COR-L47 (cell line): ENCODE measurements at places on chromosomes 5 and 9.

GRCh38 chr5:174426388-174426787, 298.0 kb upstream of the MSX2 start:
- DNase-seq = peak; percentile 73

DNA sequence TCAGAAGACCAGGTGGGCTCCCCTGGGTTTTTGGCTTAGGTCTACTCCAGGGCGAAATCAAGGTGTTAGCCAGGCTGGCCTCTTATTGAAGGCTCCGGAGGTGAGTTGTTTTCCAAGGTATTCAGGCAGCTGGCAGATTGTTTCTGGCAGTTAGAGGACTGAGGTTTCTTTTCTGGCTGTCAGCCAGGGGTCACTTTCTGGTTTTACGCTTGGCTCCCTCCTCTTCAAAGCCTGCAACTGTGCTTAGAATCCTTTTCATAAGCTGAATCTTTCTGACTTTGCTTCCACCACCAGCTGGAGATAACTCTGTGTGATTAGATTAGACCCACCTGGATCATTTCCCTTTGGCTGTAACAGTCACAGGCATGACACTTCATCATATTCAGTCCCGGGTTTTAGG, 24.6 kb downstream of the RFK start:
- DNase-seq = peak; percentile 96

DNA sequence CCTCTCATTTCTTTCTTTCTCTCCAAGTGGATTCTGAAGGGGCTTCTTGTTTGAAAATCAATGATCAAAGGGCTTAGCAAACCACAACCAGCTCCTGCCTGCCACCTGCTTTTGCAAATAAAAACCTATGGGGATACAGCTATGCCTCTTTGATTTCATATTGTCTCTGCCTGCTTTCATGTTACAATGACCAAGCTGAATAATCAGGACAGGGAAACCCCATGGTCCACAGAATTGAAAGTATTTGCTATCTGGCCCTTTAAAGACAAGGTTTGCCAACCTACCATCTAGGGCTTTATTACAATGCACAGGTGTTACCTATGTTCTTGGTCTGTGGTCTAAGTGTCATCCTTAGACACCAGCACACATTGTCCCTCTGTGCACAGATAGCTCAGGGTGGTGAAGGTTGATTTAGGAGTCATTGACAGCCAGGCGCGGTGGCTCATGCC, 28.8 kb upstream of the PLIN2 start:
- DNase-seq = no peak

DNA sequence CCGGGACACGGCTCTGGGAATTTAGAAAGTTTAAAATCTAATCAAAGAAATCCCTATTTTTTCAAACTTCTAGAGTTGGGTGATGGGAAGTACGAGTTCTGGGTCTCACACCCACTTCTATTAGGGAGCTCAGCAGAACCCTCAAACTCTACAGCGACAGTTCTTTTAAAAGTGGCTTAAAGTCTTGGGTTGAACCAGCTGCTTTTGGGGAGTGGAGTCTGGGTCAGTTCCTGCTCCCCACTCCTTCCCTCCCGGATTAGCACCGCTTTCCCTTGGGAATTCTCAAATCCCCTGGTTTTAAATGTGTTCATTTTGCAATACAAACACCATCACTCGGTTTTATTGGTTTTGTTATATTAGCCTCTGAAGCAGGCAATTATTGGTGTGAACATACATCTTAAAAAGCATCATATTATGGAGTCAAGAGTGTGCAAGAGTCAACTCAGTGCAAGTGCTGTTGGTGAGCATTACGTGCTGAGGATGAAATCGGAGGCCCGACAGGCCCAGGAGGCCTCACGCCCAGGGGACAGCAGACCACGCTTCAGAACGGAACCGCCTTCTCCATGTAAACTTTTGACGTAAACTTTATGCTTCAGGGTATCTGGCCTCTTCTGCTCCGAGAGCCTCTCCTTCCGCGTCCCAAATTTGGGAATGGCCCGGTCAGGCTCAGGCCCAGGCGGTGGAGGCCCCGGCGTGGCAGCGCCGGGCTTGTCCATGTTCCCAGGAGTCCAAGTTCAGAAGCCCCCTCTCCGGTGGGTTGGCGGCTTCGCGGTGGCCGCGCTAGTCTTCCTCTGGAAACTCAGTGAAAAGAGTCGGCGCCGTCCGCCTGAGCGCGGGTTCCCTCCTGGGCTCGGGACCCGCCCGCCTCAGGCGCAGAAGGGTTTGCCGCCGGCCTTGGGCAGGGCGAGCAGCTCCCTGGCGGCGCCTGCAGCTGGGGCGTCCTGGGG, 5.3 kb downstream of the IRX4 start:
- no peak for DNase-seq

DNA sequence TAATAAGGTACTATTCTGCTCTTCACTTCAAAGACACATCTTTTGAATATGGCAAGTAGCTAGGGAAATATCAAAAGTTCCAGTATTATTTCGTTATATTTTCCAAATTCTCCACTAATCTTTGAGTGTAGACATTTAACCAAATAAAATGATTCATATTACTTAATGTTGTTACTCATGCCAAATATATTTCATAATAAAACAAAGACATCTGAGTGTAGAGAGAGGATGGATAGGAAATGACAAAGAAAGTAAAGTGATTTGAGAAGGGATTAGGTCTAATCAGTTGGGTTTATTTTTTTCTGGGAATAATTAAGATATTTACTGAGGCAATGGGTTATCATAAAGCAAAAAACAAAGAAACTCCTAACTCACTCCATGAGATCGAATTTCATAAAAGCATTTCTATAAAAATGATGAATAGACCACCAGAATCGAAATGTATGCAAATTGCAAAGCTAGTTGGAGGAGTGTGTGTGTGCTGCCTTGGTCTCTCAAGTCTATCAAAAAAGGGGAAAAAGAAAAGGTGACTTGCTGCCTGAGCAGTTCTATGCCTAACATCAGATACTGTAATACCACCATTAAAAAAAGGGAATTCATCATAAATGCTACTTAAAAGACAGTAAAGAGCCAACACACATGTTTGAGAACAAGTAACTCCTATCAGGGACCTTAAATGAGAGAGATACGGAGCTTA, 255.5 kb downstream of the PDE4D start:
- DNase-seq = no peak

GRCh38 chr5:78858364-78858763, 126.7 kb downstream of the ARSB start:
- DNase-seq = no peak

- no peak for DNase-seq
These were observed 365.1 kb upstream of the TRPC7 start for GRCh38 chr5:136730426-136730825.

- DNase-seq = no peak
These were observed 1537.6 kb upstream of the CDH9 start for GRCh38 chr5:28576022-28576421.

DNA sequence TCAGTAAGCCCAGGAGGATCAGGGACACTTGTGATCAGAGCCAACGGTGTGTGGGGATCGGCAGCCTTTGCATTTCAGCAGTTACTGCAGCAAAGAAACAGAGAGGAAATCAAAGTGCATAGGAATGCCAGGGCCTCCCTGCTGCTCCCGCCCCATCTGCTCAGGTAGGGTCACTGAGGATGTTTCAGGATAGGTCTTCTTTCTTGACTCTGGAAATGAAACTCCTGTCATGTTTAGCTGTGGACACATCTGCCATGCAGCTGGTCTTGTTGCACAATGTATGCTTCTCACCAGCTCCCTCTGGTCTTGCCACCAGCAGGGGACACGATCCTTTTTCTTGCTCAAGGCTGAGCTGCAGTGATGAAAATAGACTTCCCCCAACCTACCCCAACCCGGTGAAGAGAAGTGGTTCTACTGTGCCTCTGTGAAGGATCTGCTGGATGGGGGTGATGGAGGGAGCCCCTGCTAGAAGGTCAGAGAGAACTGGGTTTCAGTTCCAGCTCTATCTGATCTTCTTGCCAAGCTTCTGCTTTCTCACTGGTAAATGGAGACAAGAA, 185.2 kb upstream of the KLF4 start:
- DNase-seq = no peak

- peak; percentile 8 for DNase-seq
These were observed 22.1 kb upstream of the NDST1 start for GRCh38 chr5:150485693-150486401.

- no peak for DNase-seq
These were observed 34.5 kb upstream of the SPARC start for GRCh38 chr5:151721087-151721646.

- DNase-seq = peak; percentile 66
These were observed at the start of gene ASS1 for GRCh38 chr9:130444565-130445221. Gene ASS1, plus strand, starts transcription at chr9:130444961. Its CDS starts 7,268 bp downstream, at chr9:130452229.

DNA sequence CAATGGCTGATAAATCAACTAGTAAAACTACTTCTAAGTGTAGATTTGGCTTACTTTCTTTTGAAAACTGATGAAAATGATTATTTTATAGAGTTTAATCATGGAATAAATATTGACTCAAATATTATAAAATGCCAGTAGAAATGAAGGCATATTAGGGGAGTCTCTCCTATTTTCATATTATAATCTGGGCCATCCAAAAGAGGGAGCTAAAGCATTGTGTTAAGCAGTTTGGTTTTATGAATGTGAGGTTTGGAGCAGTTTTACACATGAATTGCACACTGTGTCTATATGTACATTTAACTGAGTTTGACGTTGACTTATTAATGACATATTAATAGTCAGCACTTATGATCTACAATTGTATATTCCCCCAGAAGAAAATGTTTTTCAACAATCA, 17.4 kb downstream of the CDH9 start:
- peak; percentile 45 for DNase-seq

DNA sequence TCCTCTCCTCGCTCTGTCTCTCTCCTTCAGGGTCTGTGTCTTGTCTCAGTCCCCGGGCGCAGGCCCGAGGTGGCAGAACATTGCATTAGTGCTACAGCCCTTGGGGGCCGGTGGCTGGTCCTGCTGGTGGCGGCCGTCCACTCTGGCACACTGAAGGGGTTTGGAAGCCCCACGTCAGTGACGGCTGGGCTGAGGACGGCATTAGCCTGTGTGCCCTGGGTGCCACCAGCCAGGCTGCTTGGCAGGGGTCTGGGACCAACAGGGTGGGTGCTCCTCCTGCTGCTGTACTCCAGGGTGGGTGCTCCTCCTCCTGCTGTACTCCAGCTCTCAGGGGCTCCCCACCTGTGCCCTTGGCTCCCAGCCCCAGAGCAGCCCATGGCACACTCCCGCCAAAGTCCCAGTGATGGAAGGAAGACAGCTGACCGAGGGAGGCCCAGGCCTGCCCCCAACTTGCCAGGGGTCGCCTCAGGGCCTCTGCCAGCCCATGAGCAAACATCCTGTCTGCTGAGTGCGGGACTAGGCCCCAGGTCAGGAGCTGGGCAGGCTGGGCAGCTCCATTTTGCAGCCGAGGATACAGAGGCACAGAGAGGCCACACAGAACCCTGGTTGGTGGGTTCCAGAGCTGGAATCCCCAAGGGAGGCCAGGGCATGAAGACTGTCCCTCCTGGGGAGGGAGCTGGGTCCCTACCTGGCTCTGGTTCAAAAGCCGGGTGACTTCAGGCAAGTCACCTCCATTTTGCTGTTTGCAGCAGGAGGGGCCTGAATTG, 27.3 kb downstream of the SARDH start:
- DNase-seq = no peak

- DNase-seq = no peak
These were observed 133.2 kb upstream of the NFIB start for GRCh38 chr9:14447103-14447502.

- DNase-seq = no peak
These were observed 43.5 kb downstream of the LPAR1 start for GRCh38 chr9:110994771-110995241.
